GM23338 (cell line): ENCODE measurements at places on chromosomes 6 and 20. TPM values are rescaled to one million over a fixed set of nuclear protein-coding genes. Genes with fewer than 3 reads are reported as not detected.

DNA sequence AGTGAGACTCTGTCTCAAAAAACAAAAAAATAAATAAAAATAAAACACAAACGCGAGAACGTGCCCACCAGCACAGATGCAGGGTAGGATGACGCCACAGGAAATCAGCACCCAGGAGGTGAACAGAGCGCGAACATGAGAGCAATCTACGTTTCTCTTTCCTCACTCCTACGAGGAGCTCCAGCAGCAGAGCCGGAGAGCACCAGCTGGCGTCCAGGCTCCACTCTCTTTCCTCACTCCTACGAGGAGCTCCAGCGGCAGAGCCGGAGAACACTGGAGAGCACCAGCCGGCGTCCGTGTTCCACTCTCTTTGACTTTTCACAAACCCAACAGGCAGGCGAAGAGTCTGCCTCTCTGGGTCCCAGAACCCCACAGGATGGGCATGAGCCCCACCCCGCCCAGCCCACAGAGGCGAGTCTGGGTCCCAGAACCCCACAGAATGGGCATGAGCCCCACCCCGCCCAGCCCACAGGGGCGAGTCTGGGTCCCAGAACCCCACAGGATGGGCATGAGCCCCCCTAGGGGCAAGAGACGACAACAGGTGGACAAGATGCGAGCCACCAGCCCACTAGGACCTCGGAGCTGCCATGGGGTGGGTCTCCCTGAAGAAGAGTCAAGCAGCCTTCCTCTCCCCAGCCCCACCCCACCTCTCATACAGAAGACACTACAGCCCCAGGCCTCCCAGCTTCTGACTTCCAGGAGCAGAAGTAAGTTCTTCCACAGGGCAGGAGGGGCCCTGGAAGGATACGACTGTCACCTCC is 20.2 kb downstream of the ZBTB46 start:
- DNase-seq: no peak

DNA sequence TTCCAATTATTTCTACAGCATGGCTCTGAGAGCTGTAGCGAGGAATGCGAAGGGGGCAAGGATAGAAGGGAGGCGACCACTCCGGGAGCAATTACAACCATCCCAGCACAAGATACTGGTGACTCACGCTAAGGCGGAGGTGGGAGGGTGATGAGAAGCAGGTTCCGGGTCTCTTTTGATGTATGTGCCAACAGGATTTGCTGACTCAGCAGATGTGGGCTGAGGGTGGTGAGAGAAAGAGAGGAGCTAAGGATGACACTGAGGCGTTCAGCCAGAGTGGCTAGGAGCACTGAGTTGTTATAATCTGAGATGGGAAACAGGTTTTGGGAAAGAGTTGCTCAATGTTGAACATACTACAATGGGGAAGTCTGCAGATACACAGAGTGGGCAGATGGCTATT is 9.3 kb upstream of the TXNDC5 start:
- peak; percentile 27 for DNase-seq

- no peak for DNase-seq
These were observed 189.9 kb upstream of the PRDM1 start for GRCh38 chr6:105896052-105896820.

The ADRM1 gene
- 223 and 243 TPM in 2 replicates for total RNA-seq

DNA sequence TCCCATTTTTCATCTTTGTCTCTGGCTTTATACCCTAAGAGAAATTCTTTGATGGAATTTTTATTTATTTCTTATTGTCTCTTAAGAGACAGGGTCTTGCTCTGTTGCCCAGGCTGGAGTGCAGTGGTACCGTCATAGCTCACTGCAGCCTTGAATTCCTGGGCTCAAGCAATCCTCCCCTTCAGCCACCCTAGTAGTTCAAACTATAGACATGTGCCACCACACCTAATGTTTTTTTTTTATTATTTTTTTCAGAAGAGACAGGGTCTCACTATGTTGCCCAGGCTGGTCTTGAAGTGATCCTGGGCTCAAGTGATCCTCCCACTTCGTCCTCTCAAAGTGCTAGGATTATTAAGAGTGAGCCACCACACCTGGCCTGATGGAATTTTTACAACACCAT is 40.5 kb downstream of the FKBP5 start:
- DNase-seq: no peak

The LST1 gene
- total RNA-seq: not detected in 2 replicates

- peak; percentile 47 for DNase-seq
These were observed 95.0 kb downstream of the SNX5 start for GRCh38 chr20:17873410-17874270.

The PRPH2 gene
- total RNA-seq: 0.52 and 0.89 TPM in 2 replicates

GRCh38 chr6:169720207-169720855 is 4.0 kb downstream of the PHF10 start:
- DNase-seq: peak; percentile 6

GRCh38 chr6:139508576-139508975 is 134.1 kb upstream of the CITED2 start:
- DNase-seq: no peak

The BPHL gene
- total RNA-seq: 22.8 and 29.2 TPM in 2 replicates

GRCh38 chr20:10217721-10218410 is 764 bp upstream of the SNAP25 start:
- DNase-seq: peak; percentile 84

DNA sequence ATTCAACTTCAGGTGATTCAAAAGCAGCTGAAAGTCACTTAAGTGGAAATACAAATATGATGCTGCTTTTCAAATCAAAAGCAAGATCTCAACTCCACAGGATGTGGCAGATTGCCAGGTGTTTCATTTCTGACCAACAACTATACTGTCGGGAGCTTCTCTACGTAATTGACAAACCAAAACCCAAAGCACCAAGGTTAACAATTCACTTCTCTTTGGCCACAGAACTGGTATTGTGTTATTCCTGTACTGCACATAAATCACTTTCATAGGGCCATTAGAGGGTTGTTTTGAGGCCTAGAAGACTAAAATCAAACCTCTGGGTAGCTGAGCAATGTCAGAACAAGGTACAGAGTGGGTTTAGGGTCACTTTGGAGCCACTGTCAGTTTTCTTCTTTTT is 169.7 kb downstream of the HAO1 start:
- no peak for DNase-seq

The ARID1B gene
- 72.2 and 82.4 TPM in 2 replicates for total RNA-seq

DNA sequence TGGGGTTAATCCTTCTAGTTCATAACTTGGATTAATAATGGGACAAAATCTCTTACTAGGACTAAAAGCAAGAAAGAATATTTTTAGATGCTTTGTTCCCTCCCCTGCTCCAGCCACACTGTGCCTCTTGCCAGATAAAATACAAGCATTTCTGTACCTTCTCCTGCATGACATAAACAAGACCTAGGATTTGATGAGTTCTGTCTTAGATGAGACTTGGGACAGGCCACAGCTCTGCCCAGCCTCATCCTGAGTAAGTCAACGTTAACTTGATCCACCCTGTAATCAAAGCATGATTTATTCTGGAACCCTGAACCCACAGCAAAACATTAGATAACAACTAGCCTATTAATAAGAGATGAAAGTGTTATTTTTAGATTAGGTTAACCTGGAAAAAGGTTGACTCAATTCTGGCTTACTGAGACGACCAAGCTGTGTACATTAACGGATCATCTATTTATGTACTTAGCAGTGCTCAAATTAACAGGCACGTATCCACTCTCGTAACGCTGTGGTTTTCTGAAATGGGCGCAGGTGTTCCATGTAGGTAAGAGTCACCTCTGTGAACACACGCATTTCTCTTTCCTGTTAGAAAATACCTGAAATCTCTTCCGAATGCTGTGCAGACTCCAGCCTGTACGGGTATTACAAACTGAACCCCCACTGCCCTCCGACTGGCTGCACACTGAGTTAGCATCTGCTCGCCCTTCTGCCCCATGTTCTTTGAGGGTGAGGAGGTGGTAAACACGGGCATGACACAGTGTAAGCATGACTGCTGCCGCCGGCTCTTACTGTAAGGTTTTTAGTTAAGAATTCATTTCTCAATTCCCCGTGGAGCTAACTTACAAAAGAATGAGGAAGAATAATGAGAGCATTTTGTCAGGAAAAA is 132.1 kb upstream of the FOXQ1 start:
- DNase-seq: no peak

DNA sequence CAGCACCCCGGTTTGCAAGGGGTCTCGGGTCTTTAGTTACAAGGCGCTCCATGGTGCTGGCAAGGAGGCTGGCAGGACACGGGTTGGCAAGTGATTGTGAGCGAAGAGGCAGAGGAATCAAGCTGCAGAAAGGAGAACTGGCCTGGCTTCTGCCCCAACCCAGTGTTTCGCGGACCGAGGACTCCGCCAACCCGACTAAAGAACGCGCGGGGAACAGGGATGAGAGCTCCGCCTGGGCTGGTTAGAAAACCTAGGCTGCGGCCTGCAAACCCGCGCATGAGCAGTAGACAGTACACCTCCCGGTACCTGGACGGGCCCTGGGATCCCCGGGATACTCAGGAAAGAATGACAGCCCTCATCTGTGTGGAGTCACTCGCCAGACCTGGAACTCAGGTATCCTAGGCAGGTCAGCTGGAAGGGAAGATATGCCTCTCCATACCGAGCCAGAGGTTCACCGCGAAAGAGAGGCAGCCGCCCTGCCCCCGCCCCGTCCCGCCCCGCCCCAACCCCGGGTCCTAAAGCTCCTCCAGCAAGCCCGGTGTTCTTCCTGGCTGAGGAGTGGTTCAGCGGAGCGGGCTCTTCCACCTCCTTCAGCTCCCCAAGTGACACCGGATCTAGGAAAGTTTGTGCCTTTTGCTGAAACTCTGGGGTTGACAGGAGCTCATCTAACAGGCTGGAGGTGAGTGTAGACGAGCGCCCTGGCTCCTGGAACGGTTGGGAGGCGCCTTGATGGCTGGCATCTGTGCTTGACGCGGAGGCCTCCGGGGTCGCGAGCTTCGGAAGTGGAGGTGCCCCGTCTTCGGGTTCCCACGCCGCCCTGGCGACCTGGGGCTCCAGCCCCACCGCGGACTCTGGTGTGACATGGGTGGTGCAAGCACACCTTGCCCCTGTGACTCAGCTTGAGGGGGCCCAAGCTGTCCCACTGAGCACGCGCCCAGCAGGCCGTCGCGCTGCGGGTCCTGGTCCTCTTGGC is 1847.3 kb upstream of the DEFB115 start:
- no peak for DNase-seq

GRCh38 chr20:62845416-62846160 is 16.0 kb downstream of the TCFL5 start:
- DNase-seq: no peak

DNA sequence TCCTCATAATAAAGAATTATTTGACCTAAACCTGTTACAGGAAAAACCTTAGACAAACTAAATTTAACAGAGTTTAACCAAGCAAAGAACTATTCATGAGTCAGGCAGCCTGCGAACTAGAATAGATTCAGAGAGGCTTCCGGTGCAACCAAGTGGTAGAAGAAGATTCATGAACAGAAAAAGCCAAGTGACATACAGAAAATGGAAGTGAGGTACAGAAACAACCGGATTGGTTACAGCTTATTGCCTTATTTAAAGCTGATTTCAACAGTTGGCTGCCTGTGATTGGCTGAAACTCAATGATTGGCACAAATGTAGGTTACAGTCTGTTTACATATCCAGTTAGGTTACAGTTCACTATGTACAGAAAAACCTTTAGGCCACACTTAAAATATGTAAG is 10.1 kb downstream of the PPP1R3G start:
- DNase-seq: no peak
